ENCODE measurements at places on chromosomes 2 and 18. TPM values are rescaled to one million over a fixed set of nuclear protein-coding genes. Genes with fewer than 3 reads are reported as not detected.

DNA sequence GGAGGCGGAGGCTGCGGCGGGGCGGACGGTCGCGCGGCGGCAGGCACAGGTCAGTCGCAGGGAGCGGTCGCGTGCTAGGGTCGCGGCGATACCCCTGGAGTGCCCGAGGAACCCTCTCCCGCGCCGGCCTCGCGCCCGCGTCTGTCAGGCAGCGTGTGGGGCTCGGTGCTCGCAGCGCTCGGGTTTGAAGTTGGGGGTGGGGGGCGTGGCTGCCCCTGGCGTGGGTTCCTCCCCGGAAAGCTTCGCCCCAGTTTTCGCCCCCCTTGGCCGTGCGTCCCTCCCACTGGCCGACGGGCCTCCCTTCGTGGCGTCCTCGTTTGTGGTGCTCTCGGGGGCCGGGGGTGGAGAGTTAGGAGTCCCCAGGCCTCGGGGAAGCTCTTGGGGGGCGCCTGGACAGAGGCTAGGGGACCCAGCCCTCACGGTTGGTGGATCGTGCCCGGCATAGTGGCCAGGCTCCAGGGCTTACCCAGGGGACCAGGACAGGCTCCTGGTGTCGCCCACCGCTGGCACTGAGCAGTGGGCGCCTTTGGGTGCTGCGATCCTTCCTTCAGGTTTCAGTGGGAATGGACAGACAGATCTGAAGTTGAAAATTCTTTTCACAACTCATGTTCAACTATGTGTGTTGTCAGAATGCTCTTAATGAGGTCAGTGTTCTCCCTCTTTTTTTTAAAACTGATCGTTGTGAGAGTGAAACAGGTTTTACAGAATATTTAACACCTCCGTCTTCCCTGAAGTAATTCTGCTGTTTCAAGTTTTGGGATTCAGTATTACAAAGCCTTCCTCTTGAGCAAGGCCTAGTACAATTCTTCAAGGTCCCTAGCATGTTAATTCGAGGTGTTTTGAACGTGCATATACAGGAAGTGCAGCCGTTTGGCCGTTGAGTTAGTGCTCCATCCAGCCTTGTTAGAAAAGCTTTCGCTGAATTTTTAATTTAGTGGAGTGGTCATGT lies 604 bp downstream of the RALBP1 start:
- no peak for DNase-seq

- peak; percentile 54 for DNase-seq
Observed at GRCh38 chr2:149716687-149717086, 129.1 kb upstream of the MMADHC start.

DNA sequence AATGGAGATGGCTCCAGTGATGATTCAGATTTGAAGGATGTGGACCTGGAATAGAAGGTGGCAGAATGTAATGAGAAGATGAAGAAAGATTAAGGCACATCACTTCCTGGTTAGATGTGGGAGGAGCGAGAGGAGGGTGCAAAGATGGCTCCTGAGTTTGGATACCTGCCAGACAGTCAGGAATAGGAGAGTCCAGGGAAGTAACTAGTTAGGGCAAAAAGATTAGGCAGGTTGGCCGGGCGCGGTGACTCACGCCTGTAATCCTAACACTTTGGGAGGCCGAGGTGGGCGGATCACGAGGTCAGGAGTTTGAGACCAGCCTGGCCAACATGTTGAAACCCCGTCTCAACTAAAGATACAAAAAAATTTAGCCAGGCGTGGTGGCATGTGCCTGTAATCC lies 5.6 kb downstream of the C2orf74 start:
- no peak for DNase-seq

Gene UPP2
- not detected for total RNA-seq

DNA sequence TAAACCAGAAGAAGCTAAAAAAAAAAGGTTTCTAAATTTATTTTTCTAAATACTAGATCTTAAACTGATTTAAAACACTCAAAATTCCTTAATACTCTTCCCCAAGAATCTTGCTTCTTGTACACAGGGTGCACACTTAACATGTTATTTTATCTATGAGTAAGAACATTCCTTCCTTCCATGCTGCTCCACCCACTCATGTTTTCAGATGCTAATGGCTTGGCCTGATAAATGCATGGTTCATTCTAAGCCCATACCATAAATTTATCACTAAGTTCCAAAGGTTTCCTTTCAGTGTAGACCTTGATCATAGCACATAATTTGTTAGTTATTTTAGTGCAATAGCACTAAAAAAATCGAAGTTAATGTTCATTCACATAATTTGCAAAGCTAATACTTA lies 8.1 kb downstream of the FBXO48 start:
- no peak for DNase-seq

DNA sequence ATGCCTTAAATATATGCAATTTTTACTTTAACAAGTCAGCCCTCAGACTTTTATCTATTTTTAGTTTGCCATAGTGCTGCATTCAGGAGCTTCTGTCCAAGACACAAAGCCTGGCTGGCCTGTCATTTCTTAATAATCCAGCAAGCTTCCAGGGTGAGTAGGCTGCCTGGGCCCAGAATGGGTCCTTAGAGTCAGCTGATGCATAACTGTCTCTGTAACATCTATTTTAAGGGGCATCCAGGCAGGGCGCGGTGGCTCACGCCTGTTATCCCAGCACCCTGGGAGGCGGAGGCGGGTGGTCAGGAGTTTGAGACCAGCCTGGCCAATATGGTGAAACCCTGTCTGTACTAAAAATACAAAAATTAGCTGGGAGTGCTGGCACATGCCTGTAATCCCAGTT lies 11.8 kb upstream of the GNLY start:
- DNase-seq: no peak

DNA sequence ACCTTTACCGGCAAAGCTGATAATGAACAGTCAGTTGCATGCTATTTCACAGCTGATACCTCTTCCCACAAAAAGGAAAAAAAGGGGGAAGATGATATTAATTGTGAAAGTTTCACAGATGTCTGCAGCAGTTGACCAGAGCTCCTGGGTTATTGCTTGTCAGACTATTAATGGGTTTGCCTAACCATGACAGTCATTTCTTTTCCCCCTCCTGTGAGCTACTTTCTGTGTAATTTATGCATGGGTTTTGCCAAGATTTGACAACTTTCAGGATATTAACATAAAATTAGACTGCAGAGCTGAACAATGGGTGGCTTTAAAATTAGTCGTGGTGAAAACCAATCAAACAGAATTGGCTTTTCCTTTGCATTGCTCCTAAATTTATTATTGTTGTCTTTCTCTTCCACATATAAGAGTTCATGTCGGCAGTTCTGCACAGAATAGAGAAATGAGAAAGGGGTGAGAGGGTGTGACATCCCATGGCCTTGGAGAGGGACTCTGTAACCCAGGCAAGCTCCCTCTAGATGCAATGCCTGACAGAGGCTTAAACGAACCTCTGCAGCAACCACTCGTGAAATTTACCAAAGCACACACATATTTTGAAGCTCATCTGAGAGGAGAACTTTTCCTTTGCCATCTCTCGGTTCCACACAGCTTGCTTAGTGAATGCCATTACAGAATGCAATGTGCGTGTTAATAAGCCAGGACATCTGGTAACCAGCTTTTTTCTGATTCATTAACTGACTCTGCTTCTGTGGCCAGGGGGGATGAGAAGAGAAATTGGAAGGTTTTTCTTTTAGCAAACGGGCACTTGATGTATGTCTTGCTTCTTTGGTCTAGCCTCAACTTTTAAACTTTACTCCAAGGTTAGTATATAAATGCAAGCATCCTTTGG lies 82.2 kb upstream of the ITGA4 start:
- DNase-seq: no peak

GRCh38 chr2:141271346-141271745 lies 859.5 kb downstream of the LRP1B start:
- DNase-seq: no peak

Gene FAM136A
- 81.3 TPM for total RNA-seq

DNA sequence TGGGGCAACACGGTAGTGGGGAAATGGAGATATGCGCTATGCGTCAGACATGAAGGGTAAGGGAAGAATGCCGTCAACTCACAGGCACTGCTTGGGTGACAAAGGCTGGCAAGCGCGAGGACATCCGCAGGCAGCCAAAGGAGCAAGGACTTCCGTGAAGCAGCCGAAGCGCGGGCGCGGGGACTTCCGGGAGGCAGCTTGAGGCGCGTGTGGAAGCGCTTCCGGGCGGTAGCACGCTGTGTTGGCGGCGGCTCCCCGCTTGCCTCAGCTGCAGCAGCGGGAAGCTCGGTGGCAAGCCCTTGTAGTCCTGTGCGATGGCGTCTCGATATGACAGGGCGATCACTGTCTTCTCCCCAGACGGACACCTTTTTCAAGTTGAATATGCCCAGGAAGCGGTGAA lies at the start of gene PSMA8:
Gene PSMA8, plus strand, starts transcription at position 218 of the 400 bp plus-strand sequence. Its CDS starts 97 bp downstream, at position 315.
- peak; percentile 68 for DNase-seq

DNA sequence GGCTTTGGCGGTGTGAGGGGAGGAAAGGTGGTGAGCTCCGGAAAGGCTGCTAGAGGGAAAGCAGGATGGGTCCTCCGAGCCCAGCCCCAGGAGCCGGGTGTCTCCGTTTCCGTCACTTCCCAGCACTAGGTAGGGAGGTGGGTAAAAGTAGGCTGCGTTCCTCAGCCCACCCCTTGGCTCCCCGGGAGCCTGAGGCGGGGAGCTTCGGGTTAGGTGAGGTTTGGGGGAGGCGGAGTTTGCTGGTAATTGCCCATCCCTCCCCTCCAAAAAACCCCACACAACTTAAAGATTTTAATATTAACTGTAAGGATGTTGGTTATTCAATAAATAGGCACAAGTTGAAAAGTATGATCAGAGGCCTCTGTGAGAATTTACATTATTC lies 552 bp upstream of the ATF2 start:
- DNase-seq: no peak

Gene SP140L
- total RNA-seq: 2.9 TPM

- DNase-seq: no peak
Observed at GRCh38 chr2:143841935-143842334, 678.0 kb downstream of the ZEB2 start.

DNA sequence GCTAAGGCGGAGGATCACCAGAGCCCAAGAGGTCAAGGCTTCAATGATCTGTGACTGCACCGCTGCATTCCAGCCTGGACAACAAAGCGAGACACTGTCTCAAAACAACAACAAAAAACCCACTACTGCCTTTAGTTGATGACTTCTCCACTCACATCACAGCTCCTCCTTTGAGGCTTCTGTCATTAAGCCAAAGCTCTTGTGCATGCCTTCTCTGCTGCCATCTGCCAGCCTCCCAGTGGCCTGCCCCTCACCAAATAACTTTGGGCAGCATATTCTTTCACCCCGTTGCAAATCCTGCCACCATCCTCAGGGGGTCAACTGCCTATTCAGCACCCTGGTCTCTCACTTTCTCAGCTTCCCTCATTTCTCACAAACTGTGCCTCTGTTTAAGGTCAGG lies 27.5 kb downstream of the OSBPL1A start:
- DNase-seq: no peak

GRCh38 chr18:73318739-73319479 lies 451.1 kb upstream of the NETO1 start:
- no peak for DNase-seq

GRCh38 chr2:224831530-224831929 lies 115.4 kb upstream of the CCDC195 start:
- DNase-seq: no peak

DNA sequence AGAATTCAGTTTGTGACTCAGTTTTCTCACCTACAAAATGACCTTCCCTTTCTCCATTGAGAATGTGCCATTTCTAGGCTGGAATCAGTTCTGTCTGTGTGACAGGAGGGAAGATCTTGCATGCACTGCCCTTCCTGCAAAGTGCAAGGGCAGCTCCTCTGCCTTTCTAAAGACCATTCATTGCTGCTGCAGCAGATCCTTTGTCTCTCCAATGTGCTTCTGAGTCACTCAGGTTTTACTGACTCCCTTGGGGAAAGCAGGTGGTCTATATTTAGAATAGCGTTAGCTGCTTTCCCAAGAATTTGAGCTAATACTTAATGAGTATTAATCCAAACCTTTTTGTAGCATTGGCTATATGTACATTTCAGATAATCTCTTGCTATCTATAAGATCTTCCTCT lies 62.5 kb downstream of the DAW1 start:
- DNase-seq: no peak

Gene FAHD2B
- 41.9 TPM for total RNA-seq

- peak; percentile 64 for DNase-seq
Observed at GRCh38 chr2:173397539-173397938, 42.9 kb downstream of the CDCA7 start.

DNA sequence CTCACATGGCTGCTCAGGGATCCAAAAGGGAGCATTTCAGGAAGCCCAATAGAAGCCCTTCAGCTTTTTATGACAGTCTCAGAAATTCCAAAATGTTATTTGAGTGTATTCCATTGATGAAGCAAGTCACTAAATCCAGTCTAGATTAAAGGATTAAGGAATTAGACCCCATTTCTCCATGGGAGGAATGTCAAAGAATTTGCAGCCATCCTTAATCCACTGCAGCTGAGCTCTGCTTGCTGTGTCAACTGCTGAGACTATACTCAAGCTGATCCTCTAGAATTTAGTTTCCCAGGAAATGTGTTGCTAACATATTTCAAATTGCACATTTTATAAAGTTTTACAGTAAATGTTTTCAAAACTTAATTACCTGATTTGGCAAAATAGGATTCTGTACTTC lies 28.4 kb upstream of the C2orf69 start:
- no peak for DNase-seq

Measured in endodermal cell (in vitro differentiated cells).